ENCODE measurements at places on chromosomes 13 and 19.

GRCh38 chr13:79492313-79492798, 11.4 kb downstream of the NDFIP2 start:
- DNase-seq = no peak

- no peak for DNase-seq
Measured at GRCh38 chr19:31527443-31527842, 178.2 kb upstream of the TSHZ3 start.

DNA sequence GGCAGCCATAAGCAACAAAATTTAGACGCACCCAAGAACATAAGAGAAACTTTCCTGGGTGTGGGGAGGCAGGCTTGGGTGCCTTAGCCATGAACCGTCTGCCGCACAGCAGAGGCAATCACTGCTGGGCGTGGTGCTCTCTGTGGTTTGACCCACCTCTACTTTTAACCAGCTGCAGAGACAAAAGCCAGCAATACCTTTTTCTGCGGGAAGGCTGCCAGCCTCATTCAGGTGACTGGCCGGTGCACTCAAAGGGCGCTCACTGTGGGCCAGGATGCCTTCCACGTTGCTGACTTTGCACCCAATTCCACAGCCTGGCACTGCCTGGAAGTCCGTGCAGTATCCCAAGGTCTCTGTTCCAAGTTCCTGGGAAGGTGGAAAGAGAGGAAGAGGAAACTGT, 69.1 kb downstream of the ATP7B start:
- DNase-seq = no peak

DNA sequence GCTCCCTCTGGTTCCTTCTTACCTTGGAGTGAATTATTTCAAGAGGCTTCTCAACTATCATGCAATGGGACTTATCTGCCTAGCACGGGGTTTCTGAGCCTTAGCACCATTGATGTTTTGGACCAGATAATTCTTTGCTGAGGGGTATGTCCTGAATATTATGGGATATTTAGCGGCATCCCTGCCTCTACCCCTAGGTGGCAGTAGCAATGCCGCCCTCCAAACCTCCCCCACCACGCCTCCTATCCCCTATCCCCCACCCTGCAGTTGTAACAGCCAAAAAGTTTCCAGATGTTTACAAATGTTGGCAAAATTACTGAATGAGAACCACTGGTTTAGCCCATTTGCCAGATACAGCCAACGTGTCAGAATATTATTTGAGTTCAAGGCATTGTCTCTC, 125.5 kb downstream of the POSTN start:
- no peak for DNase-seq

DNA sequence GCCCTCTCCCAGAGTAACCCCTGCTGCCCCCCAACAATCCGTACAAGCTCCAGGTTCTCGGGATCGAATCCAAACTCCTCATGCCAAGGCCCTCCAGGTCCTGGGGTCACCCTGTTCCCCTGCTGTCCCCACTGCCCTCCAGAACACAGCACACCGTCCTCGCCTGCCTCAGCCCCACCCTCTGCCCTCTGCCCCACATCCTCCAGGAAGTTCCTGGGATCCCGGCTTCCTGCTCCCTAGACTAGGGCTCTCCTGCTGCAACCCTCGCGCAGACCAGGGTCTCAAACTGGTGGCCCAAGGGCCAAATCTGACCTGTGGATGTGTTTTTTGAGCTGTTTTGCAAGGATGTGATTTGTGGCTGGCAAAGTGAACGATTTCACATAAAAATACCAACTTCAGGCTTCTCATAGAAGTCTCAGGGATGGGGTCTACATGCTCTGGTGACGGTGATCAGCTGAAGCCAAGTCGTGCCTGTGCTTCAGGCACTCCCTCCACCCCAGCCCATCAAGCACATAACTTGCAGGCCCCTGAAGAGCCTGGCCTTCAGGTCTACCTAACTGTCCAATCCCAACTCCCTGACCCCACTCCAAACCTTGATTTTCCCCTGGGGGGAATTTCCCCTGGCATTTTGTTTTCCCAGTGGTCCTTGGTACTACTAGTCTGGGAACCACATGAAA, 1.8 kb downstream of the RABAC1 start:
- DNase-seq = no peak

GRCh38 chr19:40147338-40147692, 43.9 kb upstream of the MAP3K10 start:
- no peak for DNase-seq

DNA sequence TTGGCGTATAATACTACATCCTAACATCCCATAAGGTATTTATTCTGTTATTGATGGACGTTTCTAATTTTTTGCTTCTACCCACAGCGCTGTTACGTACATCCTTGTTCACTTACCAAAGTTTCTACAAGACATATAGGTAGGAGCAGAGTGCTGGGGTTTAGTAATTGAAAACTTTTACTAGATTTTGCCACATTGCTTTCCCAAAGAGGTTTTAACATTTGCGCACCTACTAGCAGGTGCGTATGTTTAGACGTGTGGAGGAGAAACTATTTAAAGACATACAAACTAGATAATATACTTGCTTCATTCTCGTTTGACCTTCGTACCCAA, 559 bp upstream of the RPL21 start:
- DNase-seq = no peak

DNA sequence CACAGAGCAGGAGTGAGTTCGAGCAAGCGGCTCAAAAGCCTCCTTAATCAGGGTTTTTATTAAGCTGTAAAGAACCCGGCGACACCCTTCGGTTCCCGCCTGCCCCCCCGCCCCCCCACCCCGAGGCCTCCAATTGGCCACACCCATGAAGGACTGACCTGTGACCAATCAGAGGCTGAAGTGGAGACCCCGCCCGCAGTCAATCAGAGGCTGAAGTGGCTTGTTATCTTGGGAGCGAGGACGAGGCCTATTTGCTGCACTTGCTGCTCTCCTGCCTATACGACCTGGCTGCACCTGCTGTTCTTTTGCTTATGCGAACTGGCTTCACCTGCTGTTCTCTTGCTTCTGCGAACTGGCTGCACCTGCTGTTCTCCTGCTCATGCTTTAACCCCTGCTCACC, 844.9 kb downstream of the OLFM4 start:
- DNase-seq = no peak

DNA sequence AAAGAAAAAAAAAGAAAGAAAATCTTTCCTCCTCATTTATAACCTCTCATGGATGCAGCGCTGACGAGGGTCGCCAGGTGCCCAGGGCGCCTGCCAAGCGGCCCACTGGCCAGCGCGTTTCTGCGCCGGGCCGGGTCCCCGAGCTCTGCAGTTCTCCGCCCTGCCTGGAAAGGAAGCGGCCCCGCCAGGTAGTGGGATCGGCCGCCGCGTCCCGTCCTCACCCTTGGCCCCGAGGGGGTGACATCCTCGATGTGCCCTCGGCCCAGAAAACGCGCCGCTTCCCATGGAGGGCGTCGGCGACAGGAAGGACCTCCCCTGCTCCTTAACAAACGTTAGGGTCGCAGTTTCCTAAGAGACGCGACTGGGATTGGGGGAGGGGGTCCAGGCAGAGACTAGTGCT, 56.9 kb downstream of the ZNF726 start:
- DNase-seq = no peak

All from GM06990 (cell line).